ENCODE measurements at places on chromosomes 4 and X. TPM values are rescaled to one million over a fixed set of nuclear protein-coding genes. Genes with fewer than 3 reads are reported as not detected.

The SULT1B1 gene
- polyA plus RNA-seq: 4.2 TPM

The ADH1B gene
- polyA plus RNA-seq: not detected

The JADE1 gene
- polyA plus RNA-seq: 44.9 TPM

The NRK gene
- polyA plus RNA-seq: not detected

The PPP2R2C gene
- not detected for polyA plus RNA-seq

The GLUD2 gene
- 0.43 TPM for polyA plus RNA-seq

The PPEF2 gene
- not detected for polyA plus RNA-seq

The STAP1 gene
- 3.7 TPM for polyA plus RNA-seq

The CXCL10 gene
- polyA plus RNA-seq: not detected

The TRAM1L1 gene
- polyA plus RNA-seq: not detected

The GAGE13 gene
- polyA plus RNA-seq: not detected

The IL2 gene
- 2.3 TPM for polyA plus RNA-seq

The PRDM8 gene
- 3.4 TPM for polyA plus RNA-seq

The MAGEC2 gene
- not detected for polyA plus RNA-seq

The CD99L2 gene
- polyA plus RNA-seq: 10.0 TPM

The ENOX2 gene
- 19.3 TPM for polyA plus RNA-seq

The CSAG3 gene
- polyA plus RNA-seq: not detected

Data from CD4-positive, alpha-beta memory T cell (primary cell).